Right ventricle myocardium superior (tissue), 1 donor: ENCODE measurements at places on chromosomes 11 and 22. TPM values are rescaled to one million over a fixed set of nuclear protein-coding genes. Genes with fewer than 3 reads are reported as not detected.

The MAPK12 gene
- 13.2 TPM for total RNA-seq

The TPBGL gene
- total RNA-seq = 0.11 TPM

DNA sequence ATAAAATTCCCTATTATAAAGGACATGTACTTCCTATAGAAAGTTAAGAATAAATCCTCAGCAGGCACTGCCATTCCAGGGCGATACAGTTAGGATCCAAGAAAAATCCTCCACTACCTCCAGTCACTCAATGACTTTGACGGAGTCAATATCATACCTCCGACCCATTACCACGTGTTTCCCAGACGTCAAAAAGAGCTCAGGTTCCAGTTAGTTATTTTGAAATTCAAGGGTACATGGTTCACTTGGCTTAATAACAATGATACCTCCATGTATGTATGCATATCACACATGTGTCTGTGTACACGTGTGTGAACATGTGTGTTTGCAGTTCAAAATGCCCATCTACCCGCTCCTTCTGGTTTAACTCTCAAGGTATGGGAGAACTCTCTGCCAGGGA is 189.2 kb downstream of the SHANK2 start:
- DNase-seq = no peak

GRCh38 chr11:64260147-64260708 is 8.9 kb downstream of the PLCB3 start:
- DNase-seq = no peak

DNA sequence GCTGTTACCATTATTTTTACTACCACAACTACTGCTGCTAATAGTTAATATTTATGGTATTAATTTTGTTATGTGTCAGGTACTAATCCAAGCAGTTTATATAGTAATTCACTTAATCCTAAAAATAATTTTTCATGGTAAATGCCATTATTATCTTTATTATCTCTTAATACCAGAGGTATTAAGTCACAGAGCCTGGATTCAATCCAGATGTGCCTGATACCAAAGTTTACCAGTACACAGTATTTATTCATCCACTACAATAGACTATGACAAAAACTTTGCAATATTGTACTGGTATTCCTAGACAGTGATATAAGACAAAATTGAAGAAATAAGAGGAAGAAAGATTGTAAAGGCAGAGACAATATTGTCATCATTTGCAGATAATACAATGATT is 24.5 kb downstream of the MAP6 start:
- DNase-seq = no peak

GRCh38 chr11:78567209-78567608 is 7.5 kb downstream of the NARS2 start:
- DNase-seq = no peak

DNA sequence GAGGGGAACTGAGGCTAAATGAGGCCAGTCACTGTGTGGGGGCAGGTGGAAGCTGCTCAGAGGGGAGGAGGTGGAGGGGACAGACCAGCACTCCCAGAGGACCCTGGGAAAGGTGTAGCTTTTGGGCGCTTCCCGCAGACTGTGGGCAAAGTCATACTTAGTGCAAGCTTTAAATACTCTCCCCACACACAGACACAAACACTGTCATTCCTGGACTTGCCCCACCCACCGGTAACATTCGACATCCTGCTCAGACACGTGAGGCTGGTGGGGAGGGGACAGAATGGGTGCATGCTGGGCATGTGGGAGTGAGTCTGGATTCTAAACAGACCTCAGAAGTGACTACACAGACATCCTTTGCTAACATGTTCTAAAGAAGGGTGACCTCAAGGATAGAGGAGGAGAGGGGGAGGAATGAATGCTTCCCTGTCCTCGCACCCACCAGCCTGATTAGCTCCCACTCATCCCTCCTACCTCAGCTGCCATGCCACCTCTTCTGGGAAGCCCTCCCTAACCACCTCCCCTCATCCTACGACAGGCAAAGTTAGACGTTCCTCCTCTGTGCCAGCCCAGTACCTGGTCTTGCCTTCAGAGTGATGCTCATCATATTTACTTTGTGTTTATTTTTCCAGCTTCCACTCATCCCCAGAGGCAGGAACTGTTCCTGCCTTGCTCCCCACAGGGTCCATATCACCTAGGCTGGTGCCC is 22.2 kb downstream of the TSKU start:
- no peak for DNase-seq

DNA sequence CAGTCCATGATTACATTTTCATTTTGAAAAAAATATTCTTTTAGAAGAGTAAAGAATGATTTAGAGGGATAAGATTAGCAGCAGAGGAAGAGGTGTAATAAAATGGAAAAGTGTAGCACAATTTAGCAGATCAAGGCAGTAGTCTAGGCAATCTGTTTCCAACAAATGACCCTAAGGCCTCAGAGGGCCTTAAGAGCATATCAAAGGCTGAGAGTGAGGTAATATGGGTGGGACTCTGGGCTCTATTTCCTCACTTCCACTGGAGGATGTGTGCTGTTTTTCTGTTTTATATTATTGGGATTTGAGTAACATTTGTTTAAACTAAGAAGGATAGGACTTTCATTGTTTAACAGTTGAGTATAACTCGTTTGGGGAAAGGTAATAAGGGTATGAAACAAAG is 28.8 kb downstream of the CCDC81 start:
- no peak for DNase-seq

GRCh38 chr11:32563600-32563959 is 20.1 kb upstream of the EIF3M start:
- no peak for DNase-seq
